IPS DF 6.9 (cell line): ENCODE measurements at places on chromosomes 16 and 17.

DNA sequence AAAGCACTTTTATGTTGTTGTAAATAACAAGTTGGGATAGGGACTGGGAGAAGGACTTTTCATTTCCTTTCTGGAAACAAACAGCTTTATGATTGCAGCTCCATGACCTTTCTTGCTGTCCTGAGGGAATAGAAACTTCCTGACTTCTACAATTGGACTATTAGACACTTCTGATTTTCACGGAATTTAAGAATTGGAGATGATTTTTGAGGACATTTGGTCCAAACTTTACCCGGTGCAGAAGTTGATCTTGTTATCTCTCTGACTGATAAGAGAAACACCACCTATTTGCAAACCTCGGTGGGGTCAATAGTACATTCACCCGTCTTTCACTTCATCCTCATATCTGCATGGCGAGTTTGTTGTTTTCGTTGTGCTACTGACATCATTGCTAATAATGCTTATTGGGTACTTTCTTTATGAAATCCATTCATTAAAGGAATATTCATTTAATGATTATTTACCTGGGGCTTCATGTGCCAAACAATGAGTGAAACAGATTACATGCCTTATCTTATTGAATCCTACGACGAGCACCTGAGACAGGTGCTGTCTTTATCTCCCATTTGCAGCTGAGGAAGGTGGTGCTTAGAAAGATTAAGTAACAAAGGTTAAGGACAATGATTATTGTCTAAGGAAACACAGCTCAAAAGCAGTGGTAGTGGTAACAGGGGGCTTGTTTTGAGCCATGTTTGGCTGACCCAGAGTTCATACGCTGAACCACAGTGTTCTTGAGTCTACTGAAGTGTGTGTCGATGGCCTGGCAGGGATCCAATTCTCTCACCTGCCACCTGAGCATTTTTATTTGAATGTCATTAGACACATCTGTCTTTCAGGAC is 176.9 kb upstream of the FAM20A start:
- no peak for DNase-seq

- DNase-seq = no peak
Measured at GRCh38 chr16:56063111-56063510, 128.2 kb upstream of the GNAO1 start.

- DNase-seq = no peak
Measured at GRCh38 chr17:50540560-50541401, 6.2 kb upstream of the SPATA20 start.

GRCh38 chr16:35750701-35751104 is 2291.3 kb downstream of the TP53TG3F start:
- no peak for DNase-seq

- DNase-seq = no peak
Measured at GRCh38 chr17:32256012-32256700, 9.5 kb upstream of the RHBDL3 start.

- DNase-seq = no peak
Measured at GRCh38 chr17:73747221-73748002, 103.2 kb upstream of the SDK2 start.

- no peak for DNase-seq
Measured at GRCh38 chr16:49781401-49781800, 74.5 kb downstream of the ZNF423 start.
